ENCODE measurements at places on chromosomes 5 and 9.

DNA sequence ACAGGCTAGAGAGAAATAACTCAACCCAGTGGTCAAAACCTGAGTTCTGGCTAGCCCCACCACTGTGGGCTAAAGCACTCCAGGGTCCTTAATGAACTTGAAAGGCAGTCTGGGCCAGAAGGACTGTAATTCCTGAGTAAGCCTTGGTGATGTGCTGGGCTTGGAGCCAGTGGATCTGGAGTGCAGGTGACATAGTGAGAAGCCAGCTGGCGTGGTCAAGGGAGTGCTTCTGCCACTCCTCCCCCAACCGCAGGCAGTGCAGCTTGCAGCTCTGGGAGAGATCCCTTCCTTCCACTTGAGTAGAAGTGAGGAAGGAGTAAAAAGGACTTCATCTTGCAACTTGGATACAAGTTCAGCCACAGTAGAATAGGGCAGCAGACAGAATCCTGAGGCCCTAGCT, 424.0 kb downstream of the CDH18 start:
- DNase-seq = peak; percentile 69

DNA sequence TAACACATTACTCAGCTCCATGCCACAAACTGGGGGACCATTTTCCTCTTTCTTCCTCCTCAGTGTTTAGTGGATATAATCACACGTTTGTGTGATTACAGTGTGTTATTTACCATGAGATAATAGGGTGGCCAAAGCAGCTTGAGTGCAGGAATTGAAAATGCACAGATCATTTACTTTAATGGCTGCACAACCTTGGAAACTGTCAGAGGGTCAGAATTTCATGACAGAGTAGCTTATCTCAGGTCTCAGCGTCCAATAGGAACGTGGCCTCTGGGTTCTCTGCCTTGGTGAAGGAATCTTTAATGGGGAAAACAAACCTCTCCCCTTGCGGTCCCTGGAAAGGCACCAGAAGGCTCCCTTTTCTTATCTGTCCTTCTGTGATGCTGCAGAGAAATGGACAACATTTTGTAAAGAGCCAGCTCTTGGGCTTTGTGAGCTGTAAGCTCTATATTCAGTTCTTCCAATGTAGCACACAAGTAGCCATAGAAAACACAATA, 87.4 kb upstream of the CD180 start:
- no peak for DNase-seq

DNA sequence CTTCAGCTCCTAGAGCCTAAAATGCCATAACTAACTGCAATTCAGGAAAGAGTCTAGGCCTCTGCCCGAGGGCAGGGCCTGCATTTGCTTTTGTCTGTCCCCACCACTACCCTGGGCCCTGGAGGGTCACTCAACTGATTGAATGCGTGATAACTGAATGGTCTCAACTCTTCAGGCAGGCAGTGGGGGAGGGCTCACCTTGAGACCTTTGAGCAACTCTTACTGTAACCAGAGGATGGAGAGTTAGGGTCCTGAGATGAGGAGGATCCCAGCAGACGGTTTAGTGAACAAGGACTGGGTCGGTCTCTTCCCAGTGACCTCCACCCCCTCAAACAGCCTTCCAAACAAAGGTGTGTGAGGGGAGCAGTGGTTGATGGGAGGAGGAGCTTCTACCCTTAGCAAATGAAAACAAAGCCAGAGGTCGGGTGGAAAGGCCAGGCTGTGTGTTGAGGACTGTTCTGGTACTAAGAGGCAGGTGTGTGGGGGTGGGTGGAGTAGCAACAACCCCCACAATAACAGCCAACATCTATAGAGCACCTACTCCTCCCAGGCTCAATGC, 59.4 kb downstream of the CXXC5 start:
- no peak for DNase-seq

GRCh38 chr5:103475629-103476240, 86.9 kb downstream of the NUDT12 start:
- DNase-seq = no peak

GRCh38 chr5:175443514-175444059, 395 bp downstream of the DRD1 start:
- no peak for DNase-seq
